SW480 (cell line): ENCODE measurements at places on chromosomes 12 and 14.
A peak's percentile ranks its signal among the peaks of the same experiment; 100 is the strongest.

- DNase-seq, result no peak
These were observed 282.1 kb upstream of the NPAS3 start for GRCh38 chr14:32656601-32657000.

- DNase-seq, result no peak
These were observed 193.0 kb upstream of the PWP1 start for GRCh38 chr12:107492393-107493134.

GRCh38 chr12:12210416-12210815, 56.4 kb downstream of the LRP6 start:
- DNase-seq, result no peak

DNA sequence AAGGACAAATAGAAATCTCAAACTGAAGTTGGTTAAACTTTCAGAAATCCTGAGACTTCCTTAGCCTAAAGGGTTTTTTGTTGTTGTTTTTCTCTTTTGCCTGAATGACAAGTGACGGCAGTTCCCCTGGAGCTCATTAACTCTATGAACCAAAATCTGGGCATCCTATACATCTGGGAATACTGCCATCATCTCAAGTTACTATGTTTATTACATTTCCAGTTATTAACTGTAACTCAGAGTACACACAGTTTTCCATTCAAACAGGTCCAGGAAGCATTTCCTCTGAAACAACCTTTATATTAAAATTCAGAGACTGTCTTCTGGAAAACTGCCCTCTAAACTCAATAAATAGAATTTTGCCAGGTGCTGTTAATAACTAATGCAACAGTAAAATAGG, 55.6 kb upstream of the CDKL1 start:
- DNase-seq, result no peak

DNA sequence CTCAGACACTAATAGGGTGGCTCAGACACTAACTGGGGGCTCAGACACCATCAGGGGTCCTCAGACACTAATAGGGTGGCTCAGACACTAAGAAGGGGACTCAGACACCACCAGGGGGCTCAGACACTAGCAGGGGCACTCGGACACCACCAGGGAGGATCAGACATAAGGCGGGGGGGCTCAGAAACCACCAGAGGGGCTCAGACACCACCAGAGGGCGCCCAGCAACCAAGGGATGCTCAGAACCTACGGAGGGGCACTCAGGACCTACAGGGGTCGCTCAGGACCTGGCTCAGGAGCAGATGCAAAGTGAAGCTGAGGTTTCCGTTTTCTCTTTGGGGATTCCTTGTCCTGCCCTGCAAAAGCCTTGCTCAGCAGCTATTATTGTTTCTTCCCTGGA, 448.5 kb downstream of the TMEM121 start:
- DNase-seq, result peak; percentile 43

GRCh38 chr14:103730490-103731035, 15.0 kb downstream of the ZFYVE21 start:
- DNase-seq, result no peak

GRCh38 chr12:981176-981828, 9.7 kb upstream of the ERC1 start:
- peak; percentile 84 for DNase-seq
